Iris pigment epithelial cell (primary cell): ENCODE measurements at places on chromosomes 1 and 21.

DNA sequence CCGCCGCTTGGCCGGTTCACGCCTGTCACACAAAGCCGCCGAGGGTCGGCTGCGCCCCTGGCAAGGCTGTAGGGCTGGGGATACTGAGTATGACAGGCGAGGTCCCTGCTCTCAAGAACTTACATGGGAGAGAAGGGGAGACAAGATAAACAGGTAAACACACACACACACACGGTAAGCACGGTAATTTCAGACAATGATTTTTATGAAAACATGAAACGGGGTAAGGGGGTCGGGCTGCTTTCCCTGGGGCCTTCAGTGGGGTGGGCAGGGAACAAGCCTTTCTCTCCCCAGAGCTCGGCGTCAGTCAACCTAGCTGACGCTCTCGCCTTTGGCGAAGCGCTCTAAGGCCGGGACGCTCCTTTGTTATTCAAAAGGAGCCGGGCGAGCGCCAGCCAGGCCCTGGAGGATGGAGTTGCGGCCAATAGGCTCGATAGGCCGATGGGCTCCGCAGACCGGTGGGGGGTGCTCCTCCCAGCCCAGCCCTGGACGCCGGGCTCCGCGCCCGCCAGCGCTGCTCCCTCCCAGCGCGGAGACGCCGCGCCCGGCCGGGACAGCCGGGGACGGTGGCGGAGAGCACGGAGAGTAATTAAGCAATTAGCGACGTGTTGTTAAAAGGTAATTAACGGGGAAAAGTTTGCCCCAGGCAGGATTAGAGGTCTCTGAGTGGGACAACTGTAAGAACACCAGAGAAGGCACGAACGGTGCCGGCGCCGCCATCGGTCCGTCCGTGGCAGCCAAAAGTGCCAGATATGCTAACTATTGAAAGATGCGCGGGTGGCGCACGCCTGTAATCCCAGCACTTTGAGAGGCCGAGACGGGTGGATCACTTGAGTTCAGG is 950 bp upstream of the INKA2 start:
- peak; percentile 76 for DNase-seq

DNA sequence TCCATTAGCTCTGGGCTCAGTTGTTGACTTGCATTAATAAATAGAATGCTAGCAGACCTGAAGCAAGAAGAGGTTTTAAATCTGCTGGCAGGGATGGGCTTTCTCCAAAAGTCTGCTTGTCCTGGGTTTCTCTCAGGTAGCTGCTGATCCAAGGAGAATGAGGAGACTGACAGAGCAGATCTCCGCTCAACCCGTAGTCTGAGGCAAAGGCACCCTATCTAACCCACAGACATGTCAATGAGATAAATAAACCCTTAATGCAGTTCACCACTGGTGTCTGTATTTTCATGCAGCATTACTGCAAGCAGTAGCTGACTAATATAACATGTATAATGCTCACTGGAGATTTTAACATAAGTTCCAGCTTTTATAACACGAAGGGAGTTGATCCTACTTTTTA is 44.1 kb upstream of the RGS21 start:
- no peak for DNase-seq

DNA sequence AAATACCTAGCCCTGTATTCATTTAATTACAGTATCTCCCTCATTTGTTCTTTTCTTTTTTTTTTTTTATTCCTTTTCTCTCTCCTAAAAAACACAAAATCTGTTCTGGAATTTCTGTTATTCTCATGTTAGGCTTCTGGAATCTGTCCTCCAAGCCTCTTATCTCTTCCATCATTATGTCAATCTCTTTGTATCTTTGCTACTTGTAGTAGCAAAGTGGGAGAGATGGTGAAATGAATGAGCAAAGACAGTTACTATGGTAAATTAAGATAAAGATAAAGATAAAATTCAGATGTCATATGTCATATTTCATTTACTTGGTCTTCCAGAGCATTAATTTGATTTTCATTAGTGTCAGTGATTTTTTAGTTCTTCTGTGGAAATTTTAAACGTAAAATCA is 155.1 kb downstream of the FGGY start:
- no peak for DNase-seq

DNA sequence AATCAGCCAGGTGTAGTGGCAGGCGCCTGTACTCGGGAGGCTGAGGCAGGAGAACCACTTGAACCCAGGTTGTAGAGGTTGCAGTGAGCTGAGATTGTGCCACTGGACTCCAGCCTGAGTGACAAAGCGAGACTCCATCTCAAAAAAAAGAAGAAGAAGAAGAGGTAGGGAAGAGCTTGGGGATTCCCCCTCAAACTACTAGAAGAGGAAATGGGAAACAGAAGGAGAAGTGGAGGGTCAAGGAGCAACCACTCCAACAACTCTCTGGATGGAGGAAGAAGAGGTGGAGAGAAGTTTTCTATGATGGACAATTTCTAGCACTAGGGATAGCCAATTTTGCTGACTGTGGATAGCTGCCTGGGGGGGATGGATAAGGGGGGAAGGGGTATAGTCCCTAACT is 14.9 kb upstream of the SLAMF9 start:
- no peak for DNase-seq

GRCh38 chr1:169043823-169044222 is 62.7 kb upstream of the ATP1B1 start:
- DNase-seq, result no peak

DNA sequence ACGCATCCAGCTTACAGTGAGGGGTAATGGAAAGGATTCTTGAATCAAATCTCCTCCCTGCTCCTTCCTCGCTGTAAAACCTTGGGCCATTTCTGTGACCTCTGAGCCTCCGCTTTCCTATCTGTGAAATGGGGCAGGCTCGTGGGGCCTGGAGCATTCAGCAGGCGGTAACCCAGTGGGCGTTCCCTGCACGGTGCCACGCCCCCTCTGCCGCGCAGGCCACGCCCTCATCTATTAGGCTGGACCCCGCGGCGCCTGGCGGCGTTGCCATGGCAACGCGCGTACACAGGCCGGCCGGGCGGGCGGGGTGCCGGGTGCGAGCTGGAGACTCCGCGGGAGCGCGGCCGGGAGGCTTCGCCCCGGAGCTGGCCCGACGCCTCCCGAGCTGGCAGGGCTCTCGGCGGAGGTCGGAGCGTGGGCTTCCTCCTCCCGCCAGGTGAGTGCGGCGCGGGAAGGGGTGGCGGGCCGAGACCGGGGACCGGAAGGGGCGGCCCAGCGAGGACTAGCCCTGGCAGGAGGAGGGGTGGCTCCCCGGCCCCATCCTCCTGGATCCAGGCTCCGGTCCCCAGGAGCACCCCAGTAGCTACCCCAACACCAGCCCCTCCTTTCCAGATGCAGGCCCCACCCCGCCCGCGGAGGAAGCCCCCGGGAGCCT is at the start of gene FHAD1:
Gene FHAD1, plus strand, starts transcription at position 264 of the 655 bp plus-strand sequence. CDS start 4,562 bp downstream, outside the sequence.
- DNase-seq, result peak; percentile 68

- no peak for DNase-seq
Observed at GRCh38 chr1:101191049-101191448, 45.8 kb upstream of the S1PR1 start.

DNA sequence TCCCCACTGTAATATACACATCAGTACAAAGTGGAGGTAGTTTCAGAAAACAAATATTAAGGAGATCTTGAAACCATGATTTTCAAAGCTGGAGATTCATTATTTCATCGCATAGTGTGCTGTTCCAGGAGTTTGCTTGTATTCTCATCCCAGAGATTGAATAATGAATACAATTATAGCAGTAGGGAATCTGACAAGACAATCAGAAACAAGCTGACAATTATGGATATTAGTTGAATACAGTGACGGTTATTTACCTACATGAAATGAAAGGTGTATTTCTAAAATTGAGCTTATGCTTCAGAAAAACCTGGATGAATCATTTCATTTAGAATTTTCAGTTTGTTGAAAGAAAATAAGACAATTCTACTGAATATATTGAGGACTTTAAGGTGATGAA is 2119.0 kb downstream of the MRPL39 start:
- DNase-seq, result no peak
